ENCODE measurements at places on chromosomes 5 and 9.

GRCh38 chr5:42360616-42361314 lies 62.5 kb upstream of the GHR start:
- DNase-seq = no peak

DNA sequence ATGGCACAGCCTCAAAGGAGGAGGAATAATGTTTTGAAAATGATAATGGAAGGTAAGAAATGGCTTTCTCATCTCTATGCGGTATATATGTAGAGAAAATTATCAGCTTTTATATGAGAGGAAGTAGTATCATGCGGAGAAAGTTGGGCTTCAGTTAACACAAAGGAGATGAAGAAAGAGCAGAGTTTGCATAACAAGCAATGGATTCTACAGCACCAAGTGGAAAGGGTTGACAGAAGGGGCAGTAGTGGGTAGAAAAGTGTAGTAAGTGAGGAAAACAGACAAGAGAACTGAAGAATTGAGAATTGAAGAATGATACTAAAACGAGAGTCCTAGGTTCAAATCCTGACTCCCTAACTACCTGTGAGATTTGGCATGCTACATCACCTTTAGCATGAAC lies 51.0 kb downstream of the GNG10 start:
- no peak for DNase-seq

GRCh38 chr9:115341426-115341825 lies 223.5 kb upstream of the TNC start:
- DNase-seq = no peak

- no peak for DNase-seq
These were observed 69.4 kb upstream of the MEF2C start for GRCh38 chr5:88952344-88952743.

- DNase-seq = no peak
These were observed 22.7 kb downstream of the DPYSL3 start for GRCh38 chr5:147487031-147487750.

- DNase-seq = no peak
These were observed 263.2 kb downstream of the KCTD16 start for GRCh38 chr5:144433893-144434292.

GRCh38 chr9:136060671-136061371 lies 34.3 kb downstream of the NACC2 start:
- DNase-seq = no peak

DNA sequence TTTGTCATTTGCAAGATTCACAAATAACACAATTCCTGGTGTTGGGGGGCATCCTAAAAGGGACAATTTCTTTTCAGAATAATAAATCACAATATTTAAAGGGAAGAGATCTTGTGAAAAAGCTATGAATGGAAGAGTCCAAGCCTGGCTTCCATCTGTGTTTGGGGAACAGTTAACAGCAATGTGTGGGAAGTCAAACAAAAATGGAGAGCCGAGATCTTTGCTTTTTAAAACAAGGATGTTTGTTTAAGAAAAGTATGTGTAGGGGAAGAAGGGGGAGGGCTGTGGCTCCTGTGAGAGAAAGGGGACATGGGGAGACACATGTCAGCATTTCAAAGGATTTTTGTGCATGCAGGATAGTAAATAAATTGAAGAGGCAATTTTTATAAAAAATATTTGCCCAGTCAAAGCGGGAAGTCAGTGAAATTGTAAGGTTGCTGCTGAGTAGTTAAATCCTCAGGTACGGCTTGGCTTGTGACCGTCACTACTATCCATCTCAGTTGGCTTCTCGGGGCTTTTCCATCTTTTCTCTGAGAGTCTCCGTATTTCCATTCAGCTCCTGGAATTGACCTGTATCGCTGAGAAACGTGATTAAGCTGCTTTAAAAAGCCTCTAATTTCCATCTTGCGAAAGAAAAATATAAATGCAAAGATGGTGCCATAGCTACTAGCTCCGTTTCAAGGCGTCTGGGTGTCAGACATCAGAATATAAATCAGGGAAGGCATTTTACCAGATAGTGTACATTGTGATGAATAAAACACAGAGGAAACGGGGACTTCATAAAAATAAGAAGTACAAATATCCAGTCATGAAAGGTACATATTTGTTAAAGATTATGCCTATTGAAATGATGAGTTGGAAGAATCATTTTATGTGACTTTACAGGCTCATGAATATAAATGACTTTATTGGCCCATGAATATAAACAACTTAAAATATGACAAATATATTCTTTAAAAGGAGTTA lies 52.9 kb upstream of the VCAN start:
- DNase-seq = no peak

All from stimulated activated CD4-positive, alpha-beta T cell treated with anti-CD3 and anti-CD28 coated beads, Interleukin-12 subunit alpha, Interleukin-12 subunit beta, amount 100 ng/mL, for 4 hours (primary cell).